Stimulated activated CD8-positive, alpha-beta memory T cell treated with anti-CD3 and anti-CD28 coated beads, Interleukin-4, amount 100 ng/mL, for 4 hours (primary cell): ENCODE measurements at places on chromosomes 6 and 20.

DNA sequence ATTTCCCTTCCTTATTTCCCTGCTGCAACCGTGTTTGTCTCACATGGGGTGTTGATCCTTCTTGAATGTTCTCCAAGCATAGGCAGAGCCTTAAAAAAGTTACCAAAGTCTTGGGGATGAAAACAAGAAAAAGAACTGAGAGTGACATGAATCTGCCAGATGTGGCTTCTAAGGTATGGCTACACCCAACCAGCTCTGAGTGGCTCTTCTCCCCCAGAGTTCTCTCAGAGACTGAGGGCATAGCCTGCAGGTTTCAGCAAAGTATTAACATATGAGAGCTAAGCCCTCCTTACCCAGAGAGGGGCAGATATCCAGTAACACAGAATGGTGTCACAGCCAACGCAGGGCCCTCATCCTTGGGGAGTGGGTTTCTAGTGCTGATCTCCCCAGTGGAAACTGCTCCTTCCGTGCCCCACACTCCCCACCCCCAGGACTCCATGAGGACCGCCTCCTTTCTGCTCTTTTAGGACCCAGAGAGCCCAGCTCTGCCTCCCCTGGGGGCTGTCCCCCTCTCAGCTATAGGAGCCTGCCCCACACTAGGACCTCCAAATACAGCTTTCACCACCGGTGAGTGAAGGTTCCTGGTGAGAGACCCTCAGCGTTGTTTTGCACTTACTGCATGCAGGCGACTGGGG lies 23.3 kb upstream of the SGK2 start:
- DNase-seq: no peak

GRCh38 chr6:127342296-127342945 lies 988 bp downstream of the ECHDC1 start:
- DNase-seq: no peak

- DNase-seq: no peak
Observed at GRCh38 chr6:26392932-26393636, 9.0 kb upstream of the BTN3A1 start.

DNA sequence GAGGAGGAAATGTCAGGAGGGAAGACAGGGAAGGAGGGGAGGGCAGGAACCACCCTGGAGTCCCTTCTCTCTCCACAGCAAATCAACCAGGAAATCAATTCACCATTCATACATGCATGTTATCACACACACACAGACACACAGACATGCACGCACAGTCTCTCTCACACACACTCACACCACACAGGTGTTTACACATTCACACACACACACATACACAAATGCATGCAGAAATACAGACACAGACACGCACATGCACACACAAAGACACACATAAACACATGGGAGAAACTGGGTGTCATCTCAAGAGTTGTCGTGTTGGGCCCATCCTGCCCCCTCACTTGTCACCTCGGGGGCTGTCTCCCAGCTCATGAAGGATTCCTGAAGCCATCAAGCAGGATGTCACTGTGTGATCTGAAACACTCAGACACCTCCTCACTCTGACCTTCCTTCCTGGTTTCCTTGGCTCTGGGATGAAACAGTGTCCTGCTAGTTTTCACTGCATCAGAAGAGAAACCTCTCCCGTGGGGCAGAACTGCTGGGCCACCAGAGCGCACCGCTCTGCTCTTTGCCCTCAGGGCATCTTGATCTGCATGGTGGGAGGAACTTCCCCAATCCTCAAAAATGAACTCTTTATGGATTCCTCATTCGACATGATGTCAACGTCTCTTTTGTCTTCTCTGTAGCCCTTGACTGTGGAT lies 9.2 kb downstream of the RAET1G start:
- no peak for DNase-seq

DNA sequence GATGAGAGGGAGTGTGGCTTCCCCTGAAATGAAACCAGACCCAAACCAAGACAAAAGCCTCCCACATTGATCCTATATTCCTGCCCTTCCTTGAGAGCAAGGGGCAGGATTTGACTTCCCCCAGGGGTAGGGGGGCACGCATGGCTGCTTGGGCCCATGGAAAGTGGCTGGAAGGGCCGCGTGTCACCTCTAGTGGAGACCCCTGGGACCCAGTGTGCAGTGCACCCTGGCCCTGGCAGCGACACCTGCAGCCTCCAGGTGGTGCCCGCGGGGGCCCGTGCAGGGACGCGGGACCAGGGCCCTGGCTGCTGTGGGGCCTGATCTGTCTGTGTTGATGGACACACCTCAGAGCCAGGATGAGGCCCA lies 18.0 kb upstream of the SLCO4A1 start:
- no peak for DNase-seq

- DNase-seq: no peak
Observed at GRCh38 chr20:57094991-57095390, 171.4 kb downstream of the BMP7 start.

GRCh38 chr20:58647796-58648501 lies 3.1 kb upstream of the STX16 start:
- DNase-seq: no peak

GRCh38 chr6:84977363-84977705 lies 212.9 kb upstream of the TBX18 start:
- no peak for DNase-seq

- DNase-seq: no peak
Observed at GRCh38 chr6:67679566-67680296, 955.4 kb upstream of the ADGRB3 start.

- no peak for DNase-seq
Observed at GRCh38 chr6:119517428-119517827, 167.9 kb upstream of the MAN1A1 start.

DNA sequence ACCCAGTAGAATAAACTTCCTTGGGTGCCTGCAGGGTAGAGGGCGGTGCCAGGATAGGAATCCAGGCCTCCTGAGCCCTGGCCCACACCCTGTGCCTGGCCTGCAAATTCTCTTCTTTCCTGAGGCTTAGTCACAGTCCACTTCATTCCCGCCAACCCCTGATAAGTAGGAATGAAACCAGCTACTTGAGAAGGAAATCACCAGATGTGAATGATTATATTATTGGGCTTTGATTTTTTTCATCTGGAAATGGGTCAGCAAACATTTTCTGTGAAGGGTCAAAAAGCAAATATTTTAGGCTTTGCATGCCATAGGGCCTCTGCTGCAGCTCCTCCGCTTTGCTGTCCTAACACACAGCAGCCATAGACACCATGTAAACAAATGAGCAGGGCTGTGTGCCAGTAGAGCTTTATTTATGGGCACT lies 50.2 kb downstream of the STK35 start:
- no peak for DNase-seq

GRCh38 chr6:170187669-170188566 lies 103.0 kb downstream of the DLL1 start:
- DNase-seq: no peak

- DNase-seq: no peak
Observed at GRCh38 chr6:8085053-8085511, 17.3 kb downstream of the EEF1E1 start.

DNA sequence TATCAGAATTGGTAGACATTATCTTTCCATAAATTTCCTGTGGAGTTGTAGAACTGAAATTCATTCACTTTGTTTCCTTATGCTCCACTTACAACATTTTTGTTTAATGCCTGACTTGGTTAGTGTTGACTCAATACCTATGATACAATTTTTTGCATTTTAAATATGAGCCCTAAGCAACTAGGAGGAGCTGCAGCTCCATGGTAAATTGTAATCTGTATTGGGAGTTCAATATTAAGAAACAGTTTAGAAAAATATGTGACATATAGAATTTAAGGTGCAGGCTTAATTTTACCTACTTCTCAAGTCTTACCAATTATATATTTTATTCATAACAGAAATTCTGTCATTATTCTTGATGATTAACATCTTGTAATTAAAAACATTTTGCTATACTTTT lies 868.3 kb downstream of the EYS start:
- no peak for DNase-seq

GRCh38 chr20:63009988-63010769 lies 3.4 kb upstream of the BHLHE23 start:
- DNase-seq: peak; percentile 41

- no peak for DNase-seq
Observed at GRCh38 chr6:2793534-2794151, 28.4 kb downstream of the WRNIP1 start.

DNA sequence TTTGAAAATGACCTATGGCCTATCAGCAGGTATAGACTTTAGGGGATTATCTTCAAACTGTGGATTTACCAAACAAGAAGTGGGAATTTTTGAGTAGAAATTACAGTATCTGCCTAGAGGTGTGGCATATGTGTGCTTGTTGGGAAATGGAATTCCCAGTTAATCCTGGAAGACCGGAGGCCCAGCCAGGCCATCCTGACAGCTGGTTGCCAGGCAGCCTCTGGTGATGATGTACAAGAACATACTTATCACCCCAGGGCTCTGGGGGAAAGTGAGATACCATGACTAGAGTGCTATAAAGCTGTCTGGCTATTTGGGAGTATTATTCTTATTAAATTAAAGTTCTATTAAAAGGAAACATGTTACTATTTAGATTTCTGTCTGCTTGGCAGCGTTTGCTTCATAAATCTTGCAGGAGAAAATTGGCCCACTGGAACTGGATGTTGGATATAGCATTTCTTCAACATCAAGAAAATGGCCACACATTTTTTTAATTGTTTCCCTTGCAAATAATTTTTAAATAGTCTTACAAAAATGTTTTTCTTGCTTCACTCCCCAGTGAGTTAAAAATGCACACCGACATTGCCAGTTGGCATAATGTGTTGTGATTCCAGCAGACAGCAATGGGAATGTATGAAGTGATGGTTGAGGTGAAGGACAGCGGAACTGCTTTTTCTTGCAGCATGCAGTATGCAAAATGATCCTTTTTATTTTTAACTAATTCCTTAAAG lies 187.8 kb downstream of the MYLK4 start:
- DNase-seq: no peak

GRCh38 chr6:72709431-72709830 lies 87.6 kb downstream of the KCNQ5 start:
- DNase-seq: no peak

GRCh38 chr6:39929039-39929732 lies 5.1 kb downstream of the MOCS1 start:
- no peak for DNase-seq

GRCh38 chr6:25056130-25056529 lies 120.4 kb upstream of the RIPOR2 start:
- DNase-seq: peak; percentile 28

DNA sequence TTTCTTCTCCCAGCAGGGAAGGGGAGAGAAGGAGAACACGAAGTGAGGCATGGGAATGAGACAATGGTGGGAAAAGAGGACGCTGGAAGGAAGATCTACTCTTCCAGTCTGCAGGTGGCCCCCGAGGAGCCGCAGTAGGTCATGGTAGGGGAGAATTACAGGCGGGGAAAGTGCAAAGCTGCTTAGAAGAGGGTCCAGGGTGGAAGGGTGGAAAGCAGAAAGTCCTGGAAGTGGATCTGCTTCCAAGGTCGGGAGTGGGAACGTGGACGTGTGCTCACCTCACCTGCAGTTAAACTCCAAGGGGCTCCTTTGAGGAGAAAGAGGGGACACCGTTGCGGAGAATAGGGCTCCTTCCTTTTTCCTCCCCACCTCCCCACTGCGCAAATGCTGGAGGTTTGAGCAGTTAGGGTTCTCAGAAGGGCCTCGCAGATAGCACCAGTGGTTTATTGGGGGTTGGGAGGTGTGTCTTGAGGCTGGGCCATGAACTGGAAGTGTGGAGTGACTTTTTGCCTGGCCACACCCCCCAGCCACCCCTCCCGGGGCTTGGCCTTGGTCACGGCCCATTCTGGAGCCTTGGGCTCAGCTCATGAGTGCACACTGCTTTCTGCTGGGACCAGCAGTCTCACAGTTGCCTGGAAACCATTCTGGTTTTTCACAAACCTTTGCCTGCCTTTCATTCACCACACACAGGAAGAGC lies 100.4 kb upstream of the MLN start:
- peak; percentile 38 for DNase-seq

DNA sequence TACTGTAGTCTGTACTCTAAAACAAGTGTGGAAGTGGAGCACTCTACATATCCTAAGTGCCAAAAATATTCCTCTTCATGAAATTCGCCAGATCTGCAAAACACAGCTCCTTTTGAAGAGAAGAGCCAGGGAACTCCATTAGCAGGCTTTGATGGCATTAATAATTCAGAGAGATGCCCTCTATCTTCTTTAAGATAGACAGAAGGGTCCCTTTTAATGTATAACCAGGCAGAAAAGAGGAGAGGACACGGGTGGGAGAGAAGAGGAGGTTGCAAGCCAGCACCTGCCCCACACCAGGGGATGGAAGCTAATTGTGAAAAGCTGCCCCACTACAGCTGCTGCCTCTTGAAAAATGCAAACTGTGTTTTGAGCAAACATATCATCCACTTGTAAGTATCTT lies 3.7 kb upstream of the RFPL4B start:
- DNase-seq: no peak
